A549 treated with RU486 at 1 μM for 4 hours (cell line): ENCODE measurements at places on chromosomes 11 and 22. TPM values are rescaled to one million over a fixed set of nuclear protein-coding genes. Genes with fewer than 3 reads are reported as not detected.

Gene MTMR3
- 7.8 to 10.1 TPM (median 9.5 TPM) in 5 replicates for total RNA-seq

Gene HBE1
- total RNA-seq: 0.25 TPM in 1 of 5 replicates, not detected in the others

Gene GPHA2
- not detected in 5 replicates for total RNA-seq

Gene BDNF
- total RNA-seq: 5.6 to 9.5 TPM (median 7.5 TPM) in 5 replicates

Gene MIOX
- total RNA-seq: not detected in 5 replicates

Gene OR52E2
- total RNA-seq: not detected in 5 replicates

Gene SLC22A8
- total RNA-seq: not detected in 5 replicates

Gene ACTN3
- total RNA-seq: 0.06 TPM in 1 of 5 replicates, not detected in the others

Gene SLCO2B1
- 3.2 to 4.0 TPM (median 3.4 TPM) in 5 replicates for total RNA-seq

Gene MAJIN
- total RNA-seq: not detected in 5 replicates

Gene SELENOM
- total RNA-seq: 50.3 to 77.3 TPM (median 70.7 TPM) in 5 replicates

Gene CCND1
- total RNA-seq: 169 to 243 TPM (median 189 TPM) in 5 replicates

Gene OR51I1
- not detected in 5 replicates for total RNA-seq

Gene MMP13
- total RNA-seq: not detected in 5 replicates

Gene VWCE
- total RNA-seq: 0.50 to 0.81 TPM (median 0.74 TPM) in 5 replicates

Gene OR9Q2
- total RNA-seq: not detected in 5 replicates

Gene C11orf42
- not detected in 5 replicates for total RNA-seq

Gene CRYAB
- 5.7 to 13.0 TPM (median 7.1 TPM) in 5 replicates for total RNA-seq

Gene DDI1
- not detected in 5 replicates for total RNA-seq

Gene TEX54
- not detected in 5 replicates for total RNA-seq

Gene TRIM48
- total RNA-seq: not detected in 5 replicates

Gene FREY1
- total RNA-seq: 0.20 to 1.00 TPM (median 0.32 TPM) in 3 of 5 replicates, not detected in the others

Gene BTG4
- total RNA-seq: 0.09 to 0.14 TPM (median 0.12 TPM) in 3 of 5 replicates, not detected in the others

Gene APLNR
- total RNA-seq: 0.03 to 0.13 TPM (median 0.09 TPM) in 4 of 5 replicates, not detected in the other

Gene RIMBP3C
- 0.05 to 0.29 TPM (median 0.24 TPM) in 4 of 5 replicates, not detected in the other for total RNA-seq

Gene SHISAL1
- 5.6 to 7.0 TPM (median 6.4 TPM) in 5 replicates for total RNA-seq

Gene ZBTB3
- total RNA-seq: 1.6 to 2.6 TPM (median 1.8 TPM) in 5 replicates

Gene SLC22A25
- total RNA-seq: not detected in 5 replicates

Gene OR4X2
- total RNA-seq: not detected in 5 replicates

Gene SAA2
- not detected in 5 replicates for total RNA-seq

Gene USP2
- total RNA-seq: 0.18 to 0.62 TPM (median 0.28 TPM) in 5 replicates

Gene OR8G5
- not detected in 5 replicates for total RNA-seq

Gene ZNF280A
- 2.1 to 4.1 TPM (median 3.2 TPM) in 5 replicates for total RNA-seq

Gene MAML2
- 2.0 to 3.1 TPM (median 2.5 TPM) in 5 replicates for total RNA-seq

Gene PKDREJ
- total RNA-seq: not detected in 5 replicates

Gene EED
- total RNA-seq: 16.3 to 29.1 TPM (median 27.6 TPM) in 5 replicates

Gene FAM83F
- not detected in 5 replicates for total RNA-seq

Gene KRTAP5-1
- total RNA-seq: not detected in 5 replicates

Gene NRGN
- 6.3 to 12.3 TPM (median 11.2 TPM) in 5 replicates for total RNA-seq

Gene PARVA
- total RNA-seq: 24.3 to 28.1 TPM (median 25.1 TPM) in 5 replicates

Gene PANX2
- 5.7 to 8.5 TPM (median 6.9 TPM) in 5 replicates for total RNA-seq

Gene RGL4
- total RNA-seq: not detected in 5 replicates

Gene OR2AG1
- total RNA-seq: not detected in 5 replicates

Gene SCO2
- total RNA-seq: 4.4 to 8.2 TPM (median 6.7 TPM) in 5 replicates

Gene CST6
- total RNA-seq: not detected in 5 replicates

Gene NOX4
- not detected in 5 replicates for total RNA-seq

Gene RTN4R
- 5.6 to 12.3 TPM (median 10.0 TPM) in 5 replicates for total RNA-seq

Gene KCNE3
- total RNA-seq: 0.05 TPM in 1 of 5 replicates, not detected in the others

Gene MYBPC3
- 0.06 to 0.13 TPM (median 0.08 TPM) in 5 replicates for total RNA-seq

Gene SPDYC
- not detected in 5 replicates for total RNA-seq

Gene SULT4A1
- not detected in 5 replicates for total RNA-seq

Gene DEPDC7
- 4.0 to 8.6 TPM (median 7.2 TPM) in 5 replicates for total RNA-seq

Gene FOSL1
- 160 to 254 TPM (median 205 TPM) in 5 replicates for total RNA-seq

Gene OSBPL5
- 4.5 to 7.5 TPM (median 6.2 TPM) in 5 replicates for total RNA-seq

Gene PRRG4
- total RNA-seq: 0.40 to 0.79 TPM (median 0.53 TPM) in 5 replicates

Gene SUSD2
- 49.5 to 67.2 TPM (median 59.6 TPM) in 5 replicates for total RNA-seq

Gene SLC29A2
- total RNA-seq: 2.6 to 5.4 TPM (median 4.9 TPM) in 5 replicates

Gene SEZ6L
- total RNA-seq: not detected in 5 replicates
